ENCODE measurements at places on chromosomes 16 and 17. TPM values are rescaled to one million over a fixed set of nuclear protein-coding genes. Genes with fewer than 3 reads are reported as not detected.

Gene MT4
- not detected for total RNA-seq

Gene MBTPS1
- 93.0 TPM for total RNA-seq

Gene CD300H
- not detected for total RNA-seq

Gene CRK
- 71.3 TPM for total RNA-seq

Gene CMTM3
- 83.6 TPM for total RNA-seq

DNA sequence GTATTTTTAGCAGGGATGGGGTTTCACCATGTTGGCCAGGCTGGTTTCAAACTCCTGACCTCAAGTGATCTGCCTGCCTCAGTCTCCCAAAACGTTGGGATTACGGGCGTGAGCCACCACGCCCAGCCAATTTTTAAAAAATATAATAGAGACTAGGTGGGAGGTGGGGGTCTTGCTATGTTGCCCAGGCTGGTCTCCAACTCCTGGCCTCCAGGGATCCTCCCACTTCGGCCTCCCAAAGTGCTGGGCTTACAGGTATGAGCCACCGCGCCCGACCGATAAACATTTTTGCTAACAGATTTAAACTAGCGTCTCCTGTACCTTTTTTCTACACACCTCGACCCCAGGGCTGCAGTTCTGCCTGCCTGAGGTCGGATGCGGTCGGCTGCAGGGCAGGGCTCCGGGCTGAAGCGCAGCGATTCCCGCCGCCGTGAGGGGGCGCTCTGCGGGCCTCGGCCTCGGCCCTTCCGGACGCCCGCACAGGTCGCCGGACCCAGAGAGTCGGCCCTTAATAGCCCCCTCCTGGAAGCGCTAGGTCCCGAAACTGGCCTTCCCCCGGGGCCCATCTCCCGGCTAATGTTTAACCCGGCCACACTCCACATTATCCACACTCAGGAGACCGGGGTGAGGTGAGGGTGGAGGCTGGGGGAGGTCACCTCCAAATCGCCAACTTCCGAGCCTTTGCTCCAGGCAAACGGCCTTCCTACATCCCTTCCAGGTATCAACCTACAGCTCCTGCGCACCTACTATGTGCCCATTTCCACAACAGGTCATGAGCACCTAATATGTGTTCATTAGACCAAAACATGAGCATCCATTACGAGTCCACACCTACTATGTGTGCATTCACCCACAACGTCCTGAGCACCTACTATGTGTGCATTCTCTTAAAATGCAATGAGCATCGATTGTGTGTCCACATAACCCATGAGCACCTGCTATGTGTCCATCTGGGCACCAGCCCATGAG is 2.0 kb upstream of the GLIS2 start:
- no peak for DNase-seq

DNA sequence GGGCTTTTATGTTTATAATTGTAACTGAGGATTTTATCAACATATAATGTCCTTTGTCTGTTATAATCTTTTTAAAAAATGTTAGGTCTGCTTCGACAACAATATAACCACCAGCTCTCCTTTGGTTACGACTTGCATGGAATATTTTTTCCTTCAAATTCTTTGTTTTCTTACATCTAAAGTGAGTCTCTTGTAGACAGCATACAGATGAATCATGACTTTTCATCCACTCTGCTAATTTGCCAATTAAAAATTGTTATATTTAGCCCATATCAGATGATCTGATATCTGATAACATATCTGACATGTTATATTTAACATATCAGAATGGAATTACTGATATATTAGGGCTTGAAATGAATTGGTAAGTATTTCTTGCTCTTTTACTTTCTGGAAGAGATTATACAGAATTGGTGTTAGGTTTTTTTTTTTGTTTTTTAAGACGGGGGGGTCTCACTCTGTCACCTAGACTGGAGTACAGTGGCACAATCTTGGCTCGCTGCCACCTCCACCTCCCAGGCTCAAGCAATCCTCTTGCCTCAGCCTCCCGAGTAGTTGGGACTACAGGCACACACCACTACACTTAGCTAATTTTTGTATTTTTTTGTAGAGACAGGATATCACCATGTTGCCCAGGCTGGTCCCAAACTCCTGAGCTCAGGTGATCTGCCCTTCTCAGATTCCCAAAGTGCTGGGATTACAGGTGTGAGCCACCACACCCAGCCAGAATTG is 27.5 kb downstream of the TBX21 start:
- no peak for DNase-seq

DNA sequence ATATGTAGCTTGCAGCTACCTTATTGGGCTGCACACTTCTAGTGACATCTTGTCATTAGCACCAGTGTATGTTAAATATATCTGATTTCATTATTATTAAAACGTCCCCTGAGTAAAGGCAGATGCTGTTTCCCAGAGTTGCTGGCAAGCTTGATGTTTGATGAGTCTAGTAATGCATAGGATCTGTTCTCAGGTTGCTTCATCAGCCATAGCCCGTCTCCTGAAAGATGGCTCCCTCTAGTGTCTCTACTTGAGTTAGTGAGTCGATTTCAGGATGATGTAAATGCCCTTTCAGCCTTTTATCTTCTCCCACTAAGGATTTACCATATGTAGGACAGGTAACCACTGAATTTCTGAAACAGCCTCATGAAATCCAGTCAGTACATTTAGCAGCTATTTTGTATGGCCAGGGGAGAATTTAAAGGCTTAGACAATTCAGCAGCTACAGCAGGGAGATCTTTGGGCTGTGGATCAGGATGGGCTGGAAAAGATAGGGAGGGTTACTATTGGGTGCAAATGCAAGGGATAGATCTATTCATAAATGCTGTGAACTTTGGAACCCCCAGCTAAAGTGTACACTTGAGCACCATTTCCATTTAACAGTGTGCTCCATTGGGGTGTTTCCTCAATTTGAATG is 376.3 kb downstream of the CNTNAP4 start:
- peak; percentile 4 for DNase-seq

DNA sequence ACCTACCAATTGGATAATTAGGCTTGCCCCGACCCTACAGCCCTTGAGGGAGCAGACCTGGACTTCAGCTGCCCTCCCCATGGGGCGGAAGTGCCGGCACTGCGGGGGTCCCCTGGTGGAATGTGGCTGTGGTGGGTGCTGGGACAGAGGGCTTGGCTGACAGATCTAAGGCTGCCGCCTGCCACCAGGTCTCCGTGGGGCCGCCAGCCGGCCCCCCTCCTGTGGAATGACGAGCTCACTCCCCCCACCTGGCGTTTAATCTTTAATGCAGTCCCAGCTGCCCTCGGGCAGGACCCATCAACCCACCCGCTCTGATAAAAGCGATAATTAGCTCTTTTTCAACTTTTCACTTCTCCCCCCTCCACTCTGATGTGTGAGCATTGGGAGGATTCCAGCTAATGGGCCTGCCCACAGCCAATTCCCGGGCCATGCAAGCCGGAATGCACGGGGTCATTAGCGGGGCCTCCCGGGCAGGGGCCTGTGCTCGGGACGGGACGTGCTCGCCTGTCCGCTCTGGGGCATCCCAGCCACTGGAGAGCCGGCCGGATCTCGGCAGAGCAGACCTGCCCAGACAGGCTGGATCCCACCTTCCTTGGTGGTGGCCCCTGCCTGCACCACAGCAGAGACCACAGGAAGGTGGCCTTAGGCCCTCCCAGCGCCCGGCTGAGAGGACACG is 28.3 kb upstream of the GOSR2 start:
- DNase-seq = no peak

DNA sequence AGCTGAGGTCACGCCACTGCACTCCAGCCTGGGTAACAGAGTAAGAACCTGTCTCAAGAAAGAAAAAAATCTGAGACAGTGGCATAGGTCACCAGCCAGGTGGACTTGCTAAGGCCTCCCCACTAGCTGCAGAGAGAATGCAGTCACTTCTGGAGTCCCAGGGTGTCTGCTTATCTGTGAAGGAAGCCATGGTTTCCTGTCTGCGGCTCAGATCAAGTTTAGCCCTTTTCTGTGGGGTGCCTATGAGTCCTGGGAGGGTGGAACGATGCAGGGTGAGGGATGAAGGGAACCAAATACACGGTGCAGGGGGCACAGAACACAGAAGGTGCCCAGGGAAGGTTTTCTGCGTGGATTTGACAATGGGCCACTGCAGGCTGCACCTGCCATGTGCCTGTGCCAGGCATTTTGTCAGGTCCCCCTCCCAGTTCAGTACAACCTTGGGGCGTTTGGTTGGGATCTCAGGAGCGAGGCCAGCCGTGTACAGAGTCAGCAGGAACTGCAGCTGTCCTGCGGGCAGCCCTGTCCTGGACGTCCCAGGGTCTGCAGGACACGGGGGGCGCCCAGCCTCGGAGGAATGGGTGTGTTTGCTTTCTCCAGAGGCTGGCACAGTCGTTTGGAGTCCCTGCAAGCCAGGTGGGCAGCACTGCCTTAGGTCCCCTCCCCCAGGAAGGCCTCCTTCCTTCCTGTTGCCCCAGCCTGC is 41.8 kb downstream of the RAB11FIP4 start:
- peak; percentile 17 for DNase-seq

- DNase-seq = peak; percentile 13
Observed at GRCh38 chr17:65759532-65759931, 198.1 kb upstream of the AXIN2 start.

GRCh38 chr17:42522263-42522790 is 13.7 kb upstream of the NAGLU start:
- DNase-seq = no peak

- DNase-seq = no peak
Observed at GRCh38 chr17:33079201-33079600, 87.6 kb downstream of the SPACA3 start.

DNA sequence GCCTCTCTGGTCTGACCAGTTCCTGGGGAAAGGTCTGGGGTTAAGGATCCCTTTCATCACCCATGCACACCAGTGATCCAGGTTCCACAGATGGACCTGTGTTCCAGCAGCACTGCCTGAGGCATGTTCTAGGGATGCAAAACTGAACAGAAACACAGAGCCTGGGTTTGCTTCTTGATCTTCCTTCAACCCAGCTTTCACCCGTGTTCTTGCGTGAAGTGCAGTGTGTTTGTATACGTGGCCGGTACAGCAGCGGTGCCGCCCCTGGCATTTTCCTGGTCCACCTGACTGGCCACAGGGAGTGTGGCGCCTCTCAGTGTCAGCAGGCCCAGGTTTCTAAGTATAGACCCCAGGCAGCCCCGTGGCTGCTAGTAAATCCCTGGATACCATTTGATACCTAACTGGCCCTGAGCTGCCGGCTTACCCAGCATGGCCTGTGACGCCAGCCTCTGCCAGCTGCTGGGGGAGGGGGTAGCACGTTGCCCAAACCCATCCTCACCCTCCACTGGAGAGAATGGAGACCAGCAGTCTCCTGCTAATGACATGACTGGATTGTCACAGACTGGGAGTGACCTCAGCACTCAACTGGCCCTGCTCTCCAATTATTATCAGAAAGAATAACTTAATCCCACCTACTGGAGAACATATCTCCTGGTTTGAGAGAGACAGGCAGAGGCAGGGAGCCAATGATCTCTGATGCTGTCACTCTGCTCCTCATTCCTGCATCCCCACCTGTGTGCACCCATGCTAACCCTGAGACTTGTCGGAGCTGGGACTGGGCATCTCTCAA is 59.2 kb upstream of the LGALS9 start:
- no peak for DNase-seq

DNA sequence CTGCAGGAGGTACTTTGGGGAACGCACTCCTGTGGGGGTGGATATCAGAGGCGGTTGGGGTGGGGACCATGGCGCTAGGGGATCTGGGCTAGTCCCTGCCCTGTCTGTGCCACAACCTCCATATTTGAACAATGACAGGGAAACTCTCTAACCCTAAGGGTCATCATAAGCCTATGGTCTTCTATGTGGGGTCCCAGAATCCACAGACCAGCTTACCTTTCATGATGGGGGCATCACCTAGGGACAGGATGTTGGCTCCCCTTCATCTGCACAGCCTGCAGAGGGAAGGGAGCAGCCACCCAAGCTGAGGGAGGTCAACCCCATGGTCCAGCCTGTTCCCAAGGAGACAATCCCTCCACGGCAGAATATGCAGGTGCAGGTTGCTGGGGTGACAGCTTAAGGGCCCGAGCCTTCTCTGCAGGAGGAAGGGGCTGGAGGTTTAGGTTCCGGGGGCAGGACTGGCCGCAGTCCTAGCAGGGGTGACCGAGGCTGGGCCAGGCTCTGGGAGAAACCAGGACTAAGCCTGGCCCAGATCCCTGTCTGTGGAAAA is 1.7 kb downstream of the ORAI3 start:
- DNase-seq = no peak

- DNase-seq = peak; percentile 18
Observed at GRCh38 chr17:13031718-13032350, 14.0 kb upstream of the ELAC2 start.

DNA sequence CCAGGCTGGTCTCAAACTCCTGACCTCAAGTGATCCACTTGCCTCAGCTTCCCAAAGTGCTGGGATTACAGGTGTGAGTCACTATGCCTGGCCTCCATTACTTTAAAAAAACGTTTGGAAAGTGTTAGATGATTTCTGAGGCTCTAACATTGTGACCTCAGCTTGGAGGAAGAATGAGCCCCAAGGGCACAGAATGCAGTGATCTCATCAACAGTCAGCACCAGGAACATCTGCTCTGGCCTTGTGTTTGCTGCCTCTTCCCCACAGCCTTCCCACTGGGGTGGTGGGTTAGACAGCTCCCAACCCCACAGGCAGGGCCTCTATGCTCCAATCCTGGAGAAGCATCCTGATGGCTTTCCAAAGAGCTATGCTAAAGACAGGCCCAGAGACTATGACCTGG is 37.7 kb upstream of the SREBF1 start:
- DNase-seq = no peak

GRCh38 chr16:17273142-17273561 is 197.6 kb downstream of the XYLT1 start:
- no peak for DNase-seq

DNA sequence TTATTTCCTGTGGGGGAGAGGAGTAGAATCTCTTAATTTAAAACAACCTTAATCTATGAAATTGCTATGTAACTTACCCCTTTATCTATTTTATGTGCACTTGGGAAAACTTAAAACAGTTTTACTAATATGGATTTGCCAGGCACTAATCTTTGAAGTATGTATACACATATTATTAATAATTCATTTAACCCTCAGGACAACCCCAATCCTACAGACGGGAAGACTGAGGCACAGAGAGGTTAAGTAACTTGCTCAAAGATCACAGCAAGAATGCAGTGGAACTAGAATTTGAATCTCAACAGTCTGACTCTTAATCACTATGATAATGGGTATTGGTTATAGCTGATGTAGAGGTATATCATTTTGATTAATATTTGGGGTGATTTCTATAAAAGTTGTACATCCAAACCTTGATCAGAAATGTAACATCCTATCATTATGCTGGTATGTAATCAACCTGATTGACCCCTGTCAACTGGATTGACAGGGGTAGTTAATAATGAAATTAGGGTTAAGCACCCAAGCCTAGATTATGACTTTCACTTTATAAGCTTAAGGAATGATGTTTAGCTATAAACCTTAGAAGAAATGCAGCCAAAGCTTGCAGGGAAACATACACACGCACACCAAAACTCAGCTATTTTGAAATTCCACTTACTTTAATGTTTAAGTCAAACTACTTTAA is 1.6 kb downstream of the MYO1D start:
- no peak for DNase-seq

GRCh38 chr17:71558901-71559300 is 561.9 kb upstream of the SOX9 start:
- no peak for DNase-seq

DNA sequence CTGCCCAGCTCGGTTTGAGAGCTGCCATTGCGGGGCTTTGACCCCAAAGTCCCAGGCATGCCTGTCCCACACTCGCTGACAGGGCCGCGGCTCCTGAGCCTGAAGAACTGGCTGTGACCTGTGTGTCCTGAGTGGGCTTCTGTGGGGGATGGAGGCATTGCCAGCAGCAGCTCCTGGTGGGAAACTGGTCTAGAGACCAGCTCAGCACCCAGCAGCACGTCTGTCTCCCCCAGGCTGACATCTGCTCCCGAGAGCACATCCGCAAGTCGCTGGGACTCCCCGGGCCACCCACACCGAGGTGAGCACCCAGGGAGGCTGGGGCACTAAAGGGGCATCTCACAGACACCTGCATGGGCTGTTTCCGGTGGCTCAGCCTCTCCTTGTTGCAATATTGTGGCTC is 13.4 kb downstream of the ENDOV start:
- DNase-seq = no peak
